Uterine smooth muscle cell (primary cell): ENCODE measurements at places on chromosomes 4 and X. TPM values are rescaled to one million over a fixed set of nuclear protein-coding genes. Genes with fewer than 3 reads are reported as not detected.

The CPLX1 gene
- under 0.01 TPM in 1 of 2 replicates, not detected in the other for total RNA-seq

The PIGA gene
- total RNA-seq: 11.0 TPM in 2 replicates

The CRLF2 gene
- 0.12 TPM in 1 of 2 replicates, not detected in the other for total RNA-seq

The SLC6A8 gene
- 7.0 and 19.5 TPM in 2 replicates for total RNA-seq

The STATH gene
- total RNA-seq: not detected in 2 replicates
